ENCODE measurements at places on chromosomes 16 and 17. TPM values are rescaled to one million over a fixed set of nuclear protein-coding genes. Genes with fewer than 3 reads are reported as not detected.

DNA sequence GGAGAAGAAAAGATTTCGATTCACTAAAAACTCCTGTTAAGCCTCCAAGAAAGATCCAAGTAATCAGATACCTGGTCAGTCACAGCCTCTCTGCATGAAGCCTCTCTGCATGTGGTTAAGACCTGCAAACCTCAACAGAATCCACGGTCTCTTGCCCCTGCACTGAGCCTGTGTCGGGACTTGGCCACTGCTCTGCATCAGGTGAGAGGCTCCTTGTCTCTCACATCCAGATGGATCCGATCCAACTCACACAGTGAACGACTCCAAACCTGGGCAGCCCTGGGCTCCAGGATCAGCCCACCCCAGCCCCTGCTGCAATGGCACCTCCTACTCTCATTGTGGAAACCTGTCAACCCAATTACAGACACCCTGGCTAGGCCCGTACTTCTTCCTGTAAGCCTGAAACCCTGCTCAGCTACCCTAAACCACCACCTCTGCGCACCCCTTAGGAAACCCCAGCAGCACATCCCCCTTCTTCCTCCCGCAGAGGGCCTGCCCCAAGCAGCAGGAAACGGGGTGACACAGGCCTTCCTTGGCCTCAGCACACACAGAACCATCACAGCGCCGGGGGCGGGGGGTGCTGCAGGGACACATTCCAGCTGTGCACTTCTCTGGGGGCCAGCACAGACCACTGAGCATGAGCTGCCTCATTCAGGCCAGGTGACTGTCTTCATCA is 129.5 kb downstream of the ANKRD11 start:
- H3K27me3 ChIP-seq: no peaks in the 10 kb centered on the region
- peak overlapping the region; percentile 88 for H3K27ac ChIP-seq
- H3K4me3 ChIP-seq: no peak overlapping the region
- no peak for DNase-seq
- peaks cover 4% of the 10 kb centered on the region for H3K36me3 ChIP-seq

DNA sequence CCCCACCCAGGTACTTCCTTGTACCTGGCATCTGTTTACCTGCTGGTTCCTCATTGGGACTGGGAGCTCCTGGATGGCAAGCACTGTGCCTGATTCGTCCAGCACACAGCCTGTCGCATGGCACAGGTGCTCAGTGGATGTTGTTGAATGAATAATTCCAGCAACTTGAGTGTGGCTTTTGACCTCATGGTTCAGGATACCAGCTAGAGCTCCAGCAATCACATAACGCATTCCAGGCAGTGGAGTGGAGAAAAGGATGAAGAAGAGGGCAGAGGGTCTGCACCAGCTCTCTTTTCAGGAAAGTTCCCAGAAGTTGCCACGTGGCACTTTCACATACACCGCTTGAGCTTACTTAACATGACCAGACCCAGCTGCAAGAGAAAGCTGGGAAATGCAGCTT is 1.3 kb upstream of the CAMKK1 start:
- peaks cover 35% of the 10 kb centered on the region for H3K4me1 ChIP-seq
- H3K27ac ChIP-seq: no peak overlapping the region
- no peaks in the 10 kb centered on the region for H3K36me3 ChIP-seq
- H3K27me3 ChIP-seq: peaks cover 16% of the 10 kb centered on the region

DNA sequence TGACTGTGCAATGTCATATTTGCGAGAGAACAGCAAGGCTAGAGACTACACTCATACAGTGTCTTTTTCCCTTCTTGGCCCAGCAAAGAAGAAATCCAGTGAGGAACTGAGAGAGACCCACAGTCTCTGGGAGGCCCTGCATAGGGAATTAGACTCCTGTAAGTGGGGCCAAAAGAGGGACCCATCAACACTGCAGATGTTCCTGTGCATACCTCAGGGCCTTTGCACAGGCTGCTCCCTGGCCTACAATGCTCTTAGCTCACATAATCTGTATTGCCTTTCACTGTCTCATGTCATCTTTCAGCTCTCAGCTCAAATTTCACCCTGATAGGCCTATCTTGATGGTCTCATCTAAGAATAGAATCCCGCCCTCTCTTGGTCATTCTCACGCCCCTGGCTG is 9.2 kb downstream of the SYCE1L start:
- H3K4me3 ChIP-seq: no peak overlapping the region
- no peaks in the 10 kb centered on the region for H3K27me3 ChIP-seq
- DNase-seq: no peak
- no peak overlapping the region for H3K27ac ChIP-seq
- peaks cover 16% of the 10 kb centered on the region for H3K4me1 ChIP-seq

- H3K4me1 ChIP-seq: peaks cover 5% of the 10 kb centered on the region
- H3K27me3 ChIP-seq: peaks cover 10% of the 10 kb centered on the region
- no peak for DNase-seq
- H3K36me3 ChIP-seq: no peaks in the 10 kb centered on the region
- H3K4me3 ChIP-seq: no peak overlapping the region
Measured at GRCh38 chr16:49900875-49901274, 45.0 kb upstream of the ZNF423 start.

- no peak overlapping the region for H3K4me3 ChIP-seq
- H3K27me3 ChIP-seq: peaks cover 4% of the 10 kb centered on the region
- H3K27ac ChIP-seq: no peak overlapping the region
- peaks cover 3% of the 10 kb centered on the region for H3K4me1 ChIP-seq
Measured at GRCh38 chr16:27437946-27438345, 36.0 kb downstream of the IL21R start.

SYT17 gene
- 10.7 TPM for total RNA-seq

CCDC92B gene
- 1.5 TPM for total RNA-seq

BEAN1 gene
- 1.1 TPM for total RNA-seq

Measured in type B pancreatic cell (in vitro differentiated cells).